ENCODE measurements at places on chromosomes 6 and 20.

GRCh38 chr6:157284738-157285421, 38.4 kb downstream of the TMEM242 start:
- ATAC-seq, result no peak

DNA sequence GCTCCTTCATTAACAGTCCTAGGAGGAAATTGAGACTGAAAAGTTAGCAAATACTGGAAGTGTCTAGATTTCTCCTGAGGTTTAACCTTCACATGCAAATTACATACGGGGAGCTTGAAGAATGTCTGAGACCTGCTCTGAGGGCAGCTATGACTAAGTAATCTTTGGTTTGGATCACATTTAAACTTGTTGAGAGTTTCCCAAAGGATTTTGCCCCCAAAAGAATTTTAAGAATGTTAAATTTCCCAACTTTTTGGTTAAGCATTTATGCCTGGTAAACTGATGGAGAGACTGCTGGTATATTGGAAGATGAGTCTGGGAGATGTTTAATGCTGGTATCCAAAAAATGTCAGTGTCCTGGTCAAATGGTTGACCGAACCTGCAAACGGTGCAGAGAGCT, 97.0 kb downstream of the RREB1 start:
- no peak for ATAC-seq

- no peak for ATAC-seq
Measured at GRCh38 chr6:51684603-51685002, 402.8 kb downstream of the PKHD1 start.

DNA sequence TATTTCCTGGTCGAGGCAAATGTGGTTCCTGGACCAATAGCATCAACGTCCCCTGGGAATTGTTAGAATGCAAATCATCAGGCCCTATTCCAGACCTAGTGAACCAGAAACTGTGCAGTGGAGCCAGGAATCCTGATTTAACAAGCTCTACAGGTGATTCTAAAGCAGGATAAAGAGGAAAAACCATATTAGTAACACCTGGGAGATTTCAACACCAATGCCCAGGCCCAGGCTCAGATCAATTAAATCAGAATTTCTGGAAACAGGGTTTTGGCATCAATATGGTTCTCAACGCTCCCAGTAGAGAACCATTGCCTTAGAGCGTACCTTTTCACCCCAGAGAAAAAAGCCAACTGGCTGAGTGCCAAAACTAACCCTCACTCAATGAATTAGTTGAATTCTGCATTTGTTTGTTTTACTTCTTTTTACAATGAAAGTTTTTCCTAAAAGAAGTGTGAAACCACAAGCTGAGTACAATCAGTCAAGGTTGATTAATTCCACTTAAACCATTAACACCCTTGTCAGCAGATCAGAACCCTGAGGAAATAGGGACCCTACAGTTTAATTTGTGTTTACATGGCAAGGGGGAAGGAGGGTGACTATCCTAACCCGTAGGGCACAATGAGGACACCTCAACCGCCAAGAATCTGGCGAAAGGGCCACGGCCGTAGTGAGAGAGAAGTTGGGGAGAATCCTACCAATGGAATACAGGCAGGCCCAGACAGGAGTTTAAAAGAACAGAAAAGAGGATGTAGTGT, 34.9 kb upstream of the LOC128125822 start:
- ATAC-seq, result no peak

- ATAC-seq, result no peak
Measured at GRCh38 chr20:48787861-48788375, 39.9 kb downstream of the PREX1 start.

DNA sequence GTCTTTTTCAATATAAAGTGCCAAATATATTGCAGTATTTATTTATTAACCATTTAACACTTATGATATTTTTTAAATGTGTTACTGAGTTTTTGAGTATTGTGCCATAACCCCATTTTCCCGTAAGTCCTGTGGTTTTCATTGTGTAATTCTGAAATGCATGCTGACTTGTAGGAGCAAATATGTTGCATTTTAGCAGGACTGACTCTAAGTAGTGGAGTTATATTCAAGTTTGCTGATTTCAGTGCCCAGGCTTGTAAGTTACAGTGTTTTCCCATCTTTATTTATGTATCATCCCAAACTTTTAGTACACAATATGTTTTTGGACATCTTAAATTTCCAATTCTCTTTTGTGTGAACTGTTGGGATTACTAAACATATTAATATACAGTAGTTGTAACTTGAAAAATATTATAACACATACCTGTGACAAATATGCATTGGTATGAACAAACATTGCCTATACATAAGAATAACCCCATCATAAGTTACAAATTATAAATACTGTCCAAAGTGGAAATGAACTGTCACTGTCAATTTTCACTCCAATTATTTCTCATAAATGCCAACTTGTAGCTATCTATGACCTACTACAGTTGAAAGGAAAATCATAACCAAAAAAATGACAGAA, 179.3 kb upstream of the RUNX2 start:
- no peak for ATAC-seq

- no peak for ATAC-seq
Measured at GRCh38 chr20:5835321-5835821, 85.2 kb downstream of the SHLD1 start.

DNA sequence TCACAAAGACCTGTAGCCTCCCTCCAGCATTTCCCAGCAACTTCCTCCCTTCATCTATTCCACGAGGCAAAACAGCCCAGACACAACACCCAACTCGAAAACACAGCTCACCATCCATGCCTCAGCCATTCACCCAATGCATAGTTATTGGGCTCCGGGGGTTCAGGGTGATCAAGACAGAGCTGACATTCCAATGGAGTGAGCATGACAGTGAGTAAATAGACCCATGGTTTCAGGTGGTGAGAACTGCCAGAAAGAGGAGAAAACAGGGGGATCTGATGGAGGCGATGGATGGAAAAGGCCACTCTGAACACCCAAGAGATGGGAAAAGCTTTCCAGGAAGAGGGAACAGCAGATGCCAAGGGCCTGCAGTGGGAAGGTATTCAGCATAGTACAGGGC, 5.9 kb downstream of the CASS4 start:
- no peak for ATAC-seq

- ATAC-seq, result no peak
Measured at GRCh38 chr20:23106271-23106851, 20.2 kb upstream of the CD93 start.

DNA sequence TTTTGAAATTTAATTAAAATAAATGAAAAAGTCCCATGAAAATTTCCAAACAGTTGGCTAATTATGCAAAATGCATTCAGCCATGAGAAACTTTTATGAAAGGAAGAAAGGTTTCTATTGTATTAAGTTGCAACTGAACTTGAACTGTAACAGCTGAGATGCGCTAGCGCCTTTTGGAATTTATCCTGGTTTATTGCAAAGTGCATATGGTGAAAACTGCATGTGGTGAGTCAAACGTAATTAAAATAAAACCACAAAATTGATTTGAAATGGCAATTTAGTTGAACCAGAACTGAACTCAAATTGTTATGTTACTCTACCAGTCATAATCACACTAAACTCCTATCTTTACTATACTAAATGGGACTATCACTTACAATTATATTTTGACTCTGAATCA, 46.4 kb upstream of the COL21A1 start:
- no peak for ATAC-seq

- ATAC-seq, result no peak
Measured at GRCh38 chr6:168691774-168692173, 250.8 kb downstream of the SMOC2 start.

DNA sequence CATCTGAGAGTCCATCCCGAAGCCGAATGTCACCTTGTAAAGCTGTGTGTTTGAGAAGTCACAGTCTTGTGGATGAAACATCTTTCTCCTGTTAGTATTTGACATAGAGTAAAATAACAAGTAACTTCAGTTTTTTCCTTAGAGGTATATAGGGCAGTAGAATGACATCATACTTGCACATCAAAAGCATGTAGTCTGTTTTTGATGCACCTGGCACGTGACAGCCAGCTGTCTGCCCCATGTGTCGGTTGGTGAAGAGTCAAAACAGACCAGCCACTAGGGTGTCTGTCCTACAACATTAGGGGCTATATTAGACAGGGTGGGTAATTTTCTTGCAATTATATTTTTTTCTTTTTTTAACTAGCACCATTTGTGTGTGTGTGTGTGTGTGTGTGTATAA, 70.2 kb downstream of the SNX9 start:
- no peak for ATAC-seq
